Stimulated activated CD8-positive, alpha-beta memory T cell treated with anti-CD3 and anti-CD28 coated beads, Interleukin-7, amount 100 ng/mL, for 1 hour (primary cell): ENCODE measurements at places on chromosomes 6 and 20.

GRCh38 chr6:54491431-54491830 is 183.2 kb downstream of the TINAG start:
- DNase-seq, result no peak

DNA sequence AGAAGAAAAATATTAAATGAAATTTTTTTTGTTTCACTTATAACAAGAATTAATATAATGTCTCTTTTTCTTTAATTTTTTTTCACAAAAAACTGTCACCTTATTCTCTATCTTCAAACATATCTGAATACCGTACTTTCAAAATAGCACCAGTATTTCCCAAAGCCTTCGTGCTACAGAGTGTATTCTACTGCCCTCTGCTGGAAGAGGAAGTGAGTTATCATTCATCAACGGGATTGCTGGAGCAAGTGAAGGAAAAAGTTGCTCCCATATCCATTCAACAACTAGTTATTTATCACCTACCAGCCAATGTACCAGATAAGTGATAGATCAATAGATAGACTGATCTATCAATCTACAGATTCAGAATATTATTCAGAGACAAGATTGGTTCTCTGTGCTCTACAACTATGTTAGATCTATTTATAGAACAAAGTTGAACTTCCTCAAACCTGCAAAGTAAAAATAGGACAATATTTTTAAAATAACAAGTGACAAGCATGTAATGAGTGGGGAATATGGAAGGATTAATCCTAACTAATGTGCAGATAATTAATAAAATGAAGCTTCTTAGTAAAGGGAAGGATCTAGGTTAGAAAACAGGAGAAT is 26.7 kb upstream of the TFAP2B start:
- DNase-seq, result no peak

- DNase-seq, result no peak
Observed at GRCh38 chr6:101195588-101195987, 197.9 kb upstream of the GRIK2 start.

- DNase-seq, result no peak
Observed at GRCh38 chr6:134073161-134073560, 20.7 kb upstream of the SLC2A12 start.

- no peak for DNase-seq
Observed at GRCh38 chr6:108727966-108728730, 120.1 kb upstream of the ARMC2 start.

DNA sequence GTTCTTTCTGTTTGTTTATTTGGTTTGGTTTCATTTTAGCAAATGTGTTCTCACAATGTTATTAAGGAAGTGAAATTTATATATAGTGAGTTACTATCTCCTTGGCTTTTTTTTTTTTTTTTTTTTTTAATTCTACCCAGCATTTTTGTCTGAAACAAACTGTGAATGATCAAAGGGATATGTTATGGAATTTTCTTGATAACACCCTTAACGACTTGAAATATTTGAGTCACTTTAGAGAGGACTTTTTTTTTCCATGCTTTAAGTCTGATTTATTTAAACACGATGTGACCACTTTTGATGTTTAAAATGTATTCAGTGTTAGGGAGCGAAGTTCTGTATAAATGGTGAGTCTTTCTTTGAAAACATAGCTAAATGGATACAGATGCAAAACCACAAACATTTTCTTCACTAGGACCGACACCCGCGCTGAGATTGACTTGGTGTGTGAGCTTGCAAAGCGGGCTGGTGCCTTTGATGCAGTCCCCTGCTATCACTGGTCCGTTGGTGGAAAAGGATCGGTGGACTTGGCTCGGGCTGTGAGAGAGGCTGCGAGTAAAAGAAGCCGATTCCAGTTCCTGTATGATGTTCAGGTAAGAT is 149.7 kb downstream of the MTHFD1L start:
- no peak for DNase-seq
